Spinal cord (tissue), 10 donors: ENCODE measurements at places on chromosomes 7 and 10. TPM values are rescaled to one million over a fixed set of nuclear protein-coding genes. Genes with fewer than 3 reads are reported as not detected.

DNA sequence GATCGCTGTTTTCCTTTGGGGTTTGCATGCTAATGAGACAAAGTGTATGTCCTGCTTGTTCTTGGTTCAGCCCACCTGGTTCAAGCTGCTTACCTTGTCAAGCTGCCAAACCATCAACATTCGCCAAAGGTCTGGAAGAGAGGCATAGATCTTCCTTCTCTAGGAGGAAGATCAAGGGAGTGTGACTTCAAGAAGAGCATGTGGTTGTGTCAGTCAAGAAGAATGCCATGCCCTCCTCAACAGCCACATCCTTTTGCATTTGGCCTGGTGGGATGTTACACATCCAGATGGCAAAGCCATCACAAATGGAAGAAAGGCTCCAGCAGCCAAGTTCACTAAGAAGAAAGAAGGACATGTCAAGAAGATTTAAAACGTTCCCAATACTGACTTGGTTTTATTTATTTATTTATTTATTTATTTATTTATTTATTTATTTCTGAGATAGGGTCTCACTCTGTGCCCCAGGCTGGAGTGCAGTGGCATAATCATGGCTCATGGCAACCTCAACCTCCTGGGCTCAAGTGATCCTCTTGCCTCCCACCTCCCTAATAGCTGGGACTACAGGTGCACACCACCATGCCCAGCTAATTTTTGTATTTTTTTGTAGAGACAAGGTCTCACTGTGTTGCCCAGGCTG, 5.1 kb upstream of the PIP4K2A start:
- H3K4me3 ChIP-seq: no peak overlapping the region
- DNase-seq: no peak
- no peaks in the 10 kb centered on the region for H3K36me3 ChIP-seq
- no peak overlapping the region for H3K27ac ChIP-seq

- no peak overlapping the region for H3K4me3 ChIP-seq
- H3K27ac ChIP-seq: no peak overlapping the region
- DNase-seq: no peak
Measured at GRCh38 chr7:23022258-23022769, 8.4 kb upstream of the HYCC1 start.

DNA sequence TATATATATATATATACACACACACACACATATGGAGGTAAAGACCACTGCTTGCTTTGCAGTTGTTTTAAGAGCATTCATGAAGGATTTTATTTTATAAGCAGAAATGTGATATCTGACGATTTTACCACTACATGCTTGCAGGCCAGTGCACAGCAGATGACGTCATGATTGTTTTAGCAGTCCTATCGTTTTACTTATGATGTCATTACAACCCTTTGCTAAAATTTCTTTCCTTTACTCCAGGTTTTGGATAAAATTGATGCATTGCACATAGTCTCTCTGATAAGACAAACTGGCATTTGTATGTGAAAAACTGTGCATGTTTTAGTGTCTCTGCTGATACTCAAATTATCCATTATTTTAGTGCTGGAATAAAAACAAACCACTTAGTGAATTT, 9.2 kb downstream of the EGFR start:
- no peaks in the 10 kb centered on the region for H3K36me3 ChIP-seq
- H3K27ac ChIP-seq: no peak overlapping the region
- H3K4me3 ChIP-seq: no peak overlapping the region
- DNase-seq: no peak

DNA sequence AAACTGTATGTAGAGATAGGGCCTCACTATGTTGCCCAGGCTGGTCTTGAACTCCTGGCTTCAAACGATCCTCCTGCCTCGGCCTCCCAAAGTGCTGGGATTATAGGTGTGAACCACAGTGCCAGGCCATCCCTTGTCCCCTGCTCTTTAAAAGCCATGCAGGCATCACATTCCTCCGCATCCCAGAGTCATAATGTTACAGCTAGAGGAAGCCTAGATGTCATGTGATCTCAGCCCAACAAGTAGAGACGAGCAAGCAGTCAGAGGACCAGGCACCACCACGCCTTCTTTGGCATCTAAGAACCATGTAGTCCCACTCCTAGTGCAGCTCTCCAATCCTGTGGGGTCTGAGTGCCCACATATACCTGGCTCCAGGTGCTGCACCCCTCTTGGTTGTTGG, 13.1 kb downstream of the PODXL start:
- no peaks in the 10 kb centered on the region for H3K27me3 ChIP-seq
- no peak for DNase-seq

DNA sequence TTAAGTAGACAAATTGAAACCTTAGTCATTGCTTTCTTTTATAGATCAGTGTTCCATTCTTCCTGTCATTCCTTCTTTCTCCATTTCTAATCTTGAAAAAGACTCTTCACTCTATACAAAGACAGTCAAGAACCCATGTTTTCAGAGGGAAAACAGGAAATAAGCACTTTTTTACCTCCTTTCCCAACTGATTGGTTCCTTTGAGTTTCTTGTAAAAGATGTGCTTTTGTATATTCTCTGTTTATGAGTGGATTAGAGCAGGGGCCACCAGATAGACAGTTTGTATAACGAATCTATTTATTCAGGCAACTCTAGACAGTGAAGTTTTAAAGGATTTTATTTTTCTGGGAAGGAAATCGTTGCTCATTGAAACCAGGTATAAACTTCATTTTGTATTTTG, 49.8 kb downstream of the SHOC2 start:
- H3K27me3 ChIP-seq: no peaks in the 10 kb centered on the region
- H3K4me1 ChIP-seq: no peaks in the 10 kb centered on the region
- no peak overlapping the region for H3K4me3 ChIP-seq
- H3K36me3 ChIP-seq: no peaks in the 10 kb centered on the region
- DNase-seq: no peak
- no peak overlapping the region for H3K27ac ChIP-seq

DNA sequence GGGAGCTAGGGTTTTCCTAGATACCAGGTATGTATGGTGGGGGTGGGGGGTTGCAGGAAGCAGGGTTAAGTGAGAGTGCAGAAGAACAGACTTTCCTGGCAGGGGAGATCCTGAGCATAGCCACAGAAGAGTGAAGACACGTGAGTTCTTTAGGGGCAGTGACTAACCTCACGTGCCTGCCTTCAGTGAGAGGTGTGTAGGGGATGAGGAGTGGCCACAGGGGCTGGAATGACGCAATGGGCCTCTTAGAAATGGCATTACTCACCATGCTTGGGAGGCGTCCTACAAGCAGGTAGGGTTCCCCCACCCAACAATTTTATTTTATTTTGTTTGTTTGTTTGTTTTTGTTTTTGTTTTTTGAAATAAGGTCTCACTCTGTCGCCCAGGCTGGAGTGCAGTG, 698.6 kb upstream of the NRP1 start:
- no peak overlapping the region for H3K27ac ChIP-seq
- DNase-seq: no peak
- H3K4me1 ChIP-seq: no peaks in the 10 kb centered on the region
- no peaks in the 10 kb centered on the region for H3K36me3 ChIP-seq

DNA sequence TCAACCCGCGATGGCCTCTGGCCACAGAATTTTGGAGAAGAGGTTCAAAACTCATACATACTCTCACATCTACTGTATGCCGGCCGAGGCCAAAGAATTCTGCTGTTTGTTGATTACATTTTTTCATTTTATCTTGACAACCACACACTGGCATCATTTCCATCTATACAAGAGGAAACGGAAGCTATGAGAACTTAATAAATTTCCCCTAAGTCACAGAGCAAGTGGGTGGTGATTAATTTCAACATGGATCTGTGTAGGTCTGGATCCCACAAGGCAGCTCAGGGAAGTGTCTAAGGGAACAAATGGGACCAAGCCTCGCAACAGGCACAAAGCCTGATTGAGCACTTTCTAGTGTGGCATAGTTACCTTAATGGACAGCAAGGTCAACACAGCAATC, 18.0 kb downstream of the ELMO1 start:
- no peaks in the 10 kb centered on the region for H3K27me3 ChIP-seq
- H3K4me1 ChIP-seq: peaks cover 2% of the 10 kb centered on the region

GRCh38 chr7:89232-90019, 102.9 kb upstream of the FAM20C start:
- peaks cover 66% of the 10 kb centered on the region for H3K4me1 ChIP-seq
- no peaks in the 10 kb centered on the region for H3K27me3 ChIP-seq
- H3K27ac ChIP-seq: no peak overlapping the region
- no peak for DNase-seq
- H3K36me3 ChIP-seq: no peaks in the 10 kb centered on the region

GRCh38 chr10:112115781-112116385, 67.7 kb downstream of the GPAM start:
- H3K36me3 ChIP-seq: no peaks in the 10 kb centered on the region
- DNase-seq: no peak
- no peaks in the 10 kb centered on the region for H3K4me1 ChIP-seq
- H3K4me3 ChIP-seq: no peak overlapping the region
- H3K27ac ChIP-seq: no peak overlapping the region
- H3K27me3 ChIP-seq: no peaks in the 10 kb centered on the region

Gene C1QL3
- total RNA-seq: 11.8 TPM

Gene CFTR
- total RNA-seq: 7.2 TPM

Gene LLCFC1
- total RNA-seq: not detected

Gene LIPJ
- total RNA-seq: 0.28 TPM

Gene CCDC186
- total RNA-seq: 25.8 TPM

Gene FAM25G
- total RNA-seq: not detected
